ENCODE measurements at places on chromosomes 16 and 17. TPM values are rescaled to one million over a fixed set of nuclear protein-coding genes. Genes with fewer than 3 reads are reported as not detected.

KRT33B gene
- total RNA-seq = not detected

RRAD gene
- 2.2 TPM for total RNA-seq

CD300E gene
- not detected for total RNA-seq

ZSCAN10 gene
- not detected for total RNA-seq

CCL4 gene
- total RNA-seq = not detected

HEATR9 gene
- total RNA-seq = not detected

- no peak for DNase-seq
- H3K4me3 ChIP-seq = no peak overlapping the region
- no peak overlapping the region for H3K27ac ChIP-seq
- no peaks in the 10 kb centered on the region for H3K4me1 ChIP-seq
- H3K27me3 ChIP-seq = no peaks in the 10 kb centered on the region
These were observed 111.9 kb downstream of the SOCS1 start for GRCh38 chr16:11144122-11144521.

DNA sequence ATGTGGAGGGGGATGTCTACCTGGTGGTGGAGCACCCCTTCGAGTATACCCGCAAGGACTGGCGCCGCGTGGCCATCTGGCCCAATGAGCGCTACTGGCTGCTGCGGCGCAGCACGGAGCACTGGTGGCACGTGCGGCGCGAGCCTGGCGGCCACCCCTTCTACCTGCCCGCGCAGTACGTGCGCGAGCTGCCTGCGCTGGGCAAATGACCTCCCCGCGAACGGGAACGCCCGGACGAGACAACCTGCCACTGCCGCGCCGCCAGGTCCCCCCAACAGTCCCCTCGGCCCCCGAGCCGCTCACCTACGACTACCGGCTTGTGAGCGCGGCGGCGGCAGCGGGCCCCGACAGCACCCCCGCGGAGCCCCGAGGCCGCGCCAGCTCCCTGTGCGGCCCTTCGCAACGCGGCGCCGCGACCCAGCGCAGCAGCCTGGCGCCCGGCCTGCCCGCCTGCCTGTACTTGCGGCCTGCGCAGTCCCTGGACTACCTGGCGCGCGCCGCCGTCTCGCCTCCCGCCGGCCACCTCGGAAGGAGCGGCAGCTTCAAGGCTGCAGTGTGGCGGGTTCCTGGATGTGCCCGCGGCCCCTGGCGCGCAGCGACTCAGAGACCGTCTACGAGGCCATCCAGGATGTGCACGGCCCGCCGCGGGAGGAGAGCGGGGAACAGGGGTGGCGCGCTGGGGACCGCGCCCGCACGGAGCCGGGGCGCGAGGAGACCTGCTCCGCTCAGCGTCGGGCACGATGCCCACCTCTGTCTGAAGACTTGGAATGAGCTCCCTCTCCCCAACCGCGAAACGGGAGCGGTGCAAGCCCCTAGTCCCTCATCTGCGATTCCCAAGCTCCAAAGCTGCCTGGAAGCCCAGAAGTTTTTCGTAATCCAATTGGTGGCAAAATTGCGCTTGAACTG, 48.7 kb upstream of the AMZ2 start:
- peaks cover 57% of the 10 kb centered on the region for H3K27me3 ChIP-seq
- peaks cover 8% of the 10 kb centered on the region for H3K4me1 ChIP-seq
- H3K4me3 ChIP-seq = peak overlapping the region; percentile 40
- peak; percentile 28 for DNase-seq

DNA sequence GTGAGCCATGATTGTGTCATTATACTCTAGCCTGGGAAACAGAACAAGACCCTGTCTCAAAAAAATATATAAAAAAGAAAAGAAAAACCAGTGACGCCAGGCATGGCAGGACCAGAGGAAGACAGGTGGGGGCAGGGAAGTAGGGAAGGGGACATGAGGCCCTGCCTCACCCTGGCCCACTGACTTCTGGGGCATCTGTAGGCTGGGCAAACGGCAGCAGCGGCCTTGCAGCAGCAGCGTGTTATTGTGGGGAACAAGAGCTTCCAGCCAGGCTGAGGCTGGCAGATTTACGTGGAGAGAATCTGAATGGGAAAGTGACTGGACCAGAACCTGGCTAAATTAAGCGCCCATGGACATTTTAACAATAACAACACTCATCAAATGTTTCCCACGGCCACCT, 19.4 kb downstream of the CMTM4 start:
- H3K27me3 ChIP-seq = no peaks in the 10 kb centered on the region
- H3K36me3 ChIP-seq = peaks cover 13% of the 10 kb centered on the region
- H3K27ac ChIP-seq = no peak overlapping the region
- peaks cover 21% of the 10 kb centered on the region for H3K4me1 ChIP-seq

GRCh38 chr16:58815181-58815888, 81.2 kb upstream of the GOT2 start:
- H3K4me3 ChIP-seq = no peak overlapping the region
- H3K27ac ChIP-seq = no peak overlapping the region
- no peaks in the 10 kb centered on the region for H3K36me3 ChIP-seq
- DNase-seq = no peak
- no peaks in the 10 kb centered on the region for H3K4me1 ChIP-seq

- H3K36me3 ChIP-seq = peaks cover 41% of the 10 kb centered on the region
- peaks cover 7% of the 10 kb centered on the region for H3K27me3 ChIP-seq
- H3K27ac ChIP-seq = no peak overlapping the region
- no peak overlapping the region for H3K4me3 ChIP-seq
These were observed 3.1 kb upstream of the BAIAP2 start for GRCh38 chr17:81031566-81032550.

DNA sequence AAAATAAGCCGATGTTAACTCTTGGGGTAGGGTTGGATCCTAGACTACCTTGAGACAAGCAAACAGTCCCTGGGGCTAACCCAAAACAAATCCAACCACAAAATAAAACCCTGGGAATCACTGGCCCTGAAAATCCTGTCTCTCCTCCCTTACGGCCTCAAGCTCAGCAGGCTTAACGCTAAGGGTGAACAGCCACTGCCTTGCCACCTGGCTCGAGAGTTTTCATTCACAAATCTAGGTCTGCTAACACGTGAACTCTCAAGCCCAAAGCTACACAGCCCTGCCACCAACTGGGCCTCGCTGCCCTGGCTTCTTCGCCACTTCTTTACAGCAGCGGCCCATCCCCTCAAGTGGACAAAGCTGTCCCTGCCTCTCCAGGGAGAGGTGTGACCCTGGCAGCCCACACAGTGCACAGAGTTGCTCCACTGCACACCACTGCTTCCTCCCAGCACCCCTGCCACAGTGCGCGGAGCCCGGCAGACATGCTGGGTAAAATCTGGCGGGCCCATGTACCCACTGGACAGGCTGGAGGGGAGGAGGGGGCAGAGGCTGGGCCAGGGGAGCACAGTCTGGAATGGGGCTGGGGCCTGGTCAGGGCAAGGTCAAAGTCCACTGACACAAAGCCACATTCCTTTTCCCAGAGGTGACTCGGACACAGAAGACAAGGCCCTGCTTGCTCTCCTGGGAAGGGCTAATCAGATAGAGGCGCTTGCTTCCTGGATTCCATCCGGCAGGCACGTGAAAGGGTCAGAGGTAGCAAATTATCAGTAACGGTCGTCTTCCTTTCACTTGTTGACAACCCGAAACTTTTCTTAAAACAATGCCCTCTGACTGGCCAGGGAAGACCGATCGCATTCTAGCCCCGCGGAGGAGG, 996 bp downstream of the PCYT2 start:
- no peak overlapping the region for H3K27ac ChIP-seq
- H3K27me3 ChIP-seq = no peaks in the 10 kb centered on the region
- H3K4me3 ChIP-seq = peak overlapping the region; percentile 78
- peaks cover 58% of the 10 kb centered on the region for H3K36me3 ChIP-seq
- DNase-seq = no peak

DNA sequence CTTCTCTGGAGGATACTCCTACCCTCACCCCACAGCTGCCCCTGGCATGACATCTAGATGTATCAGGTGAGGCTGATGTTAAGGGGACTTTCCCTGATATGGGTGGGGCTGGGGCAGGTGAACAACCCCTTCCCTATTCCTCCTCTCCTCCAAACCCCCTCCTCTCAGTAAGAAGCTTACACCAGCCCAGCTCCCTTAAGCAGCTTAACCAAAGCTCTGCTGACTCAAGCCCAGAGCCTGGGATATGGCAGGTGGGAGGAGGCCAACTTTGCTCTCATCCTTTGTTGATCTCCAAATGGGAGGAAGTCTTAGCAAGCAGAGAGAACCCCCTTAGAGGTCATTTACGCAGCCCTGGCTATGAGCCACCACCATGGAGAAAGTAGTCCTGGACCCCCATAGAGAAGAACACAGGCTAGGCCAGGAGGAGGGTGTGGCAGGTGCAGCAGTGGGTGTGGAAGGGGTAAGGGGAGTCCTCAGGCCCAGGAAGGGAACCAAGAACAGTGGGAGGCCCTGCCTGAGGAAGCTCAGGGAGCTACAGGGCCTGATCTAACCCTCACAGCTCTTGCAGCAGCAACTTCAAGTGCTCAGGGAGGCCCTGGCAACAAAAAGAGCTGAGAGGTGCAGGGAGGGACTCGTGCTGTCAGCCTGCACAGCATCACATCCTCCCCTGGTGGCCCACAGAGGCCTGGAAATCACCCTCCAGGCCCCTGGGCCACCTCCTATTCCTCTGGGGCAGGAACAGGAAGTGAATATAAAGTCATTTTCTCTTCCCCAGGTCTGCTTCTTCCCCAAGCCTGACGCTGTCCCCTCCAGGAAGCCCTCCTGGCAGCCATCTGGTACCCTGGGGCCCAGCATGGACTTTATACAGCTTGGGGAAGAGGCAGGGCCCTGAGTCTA, 2.9 kb downstream of the UNC119 start:
- no peak for DNase-seq
- H3K4me3 ChIP-seq = no peak overlapping the region
- no peak overlapping the region for H3K27ac ChIP-seq
- H3K4me1 ChIP-seq = peaks cover 12% of the 10 kb centered on the region

DNA sequence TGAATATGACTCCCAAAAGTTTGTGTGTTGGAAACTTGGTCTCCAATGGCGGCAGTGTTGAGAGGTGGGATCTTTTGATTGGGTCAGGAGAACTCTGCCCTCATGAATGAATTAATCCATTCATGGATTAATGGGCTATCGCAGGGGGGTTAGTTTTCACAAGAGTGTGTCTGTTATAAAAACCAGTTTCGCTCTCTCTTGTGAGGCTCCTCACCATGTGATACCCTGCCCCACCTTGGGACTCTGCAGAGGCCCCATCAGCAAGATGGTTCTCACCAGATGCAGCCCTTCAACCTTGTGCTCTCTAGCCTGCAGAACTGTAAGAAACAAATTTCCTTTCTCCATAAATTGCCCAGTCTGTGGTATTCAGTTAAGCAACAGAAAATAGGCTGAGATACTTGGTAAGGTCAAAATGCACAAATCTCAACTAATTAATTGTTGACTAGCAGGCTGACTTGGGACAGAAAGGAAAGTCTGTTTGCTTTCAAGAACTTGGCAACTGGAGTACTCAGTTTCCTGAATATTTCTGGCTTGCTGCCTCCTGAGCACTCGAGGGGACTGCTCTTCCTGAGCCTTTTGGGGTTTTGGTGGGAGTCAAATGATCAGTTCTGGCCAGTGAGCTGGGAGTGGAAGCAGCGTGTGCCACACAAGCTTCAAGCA, 13.8 kb upstream of the CCL17 start:
- peaks cover 63% of the 10 kb centered on the region for H3K4me1 ChIP-seq
- no peaks in the 10 kb centered on the region for H3K27me3 ChIP-seq
- H3K27ac ChIP-seq = no peak overlapping the region

- no peak overlapping the region for H3K4me3 ChIP-seq
- H3K36me3 ChIP-seq = no peaks in the 10 kb centered on the region
- no peaks in the 10 kb centered on the region for H3K4me1 ChIP-seq
- no peak overlapping the region for H3K27ac ChIP-seq
These were observed 15.4 kb upstream of the TMEM220 start for GRCh38 chr17:10745231-10745630.

DNA sequence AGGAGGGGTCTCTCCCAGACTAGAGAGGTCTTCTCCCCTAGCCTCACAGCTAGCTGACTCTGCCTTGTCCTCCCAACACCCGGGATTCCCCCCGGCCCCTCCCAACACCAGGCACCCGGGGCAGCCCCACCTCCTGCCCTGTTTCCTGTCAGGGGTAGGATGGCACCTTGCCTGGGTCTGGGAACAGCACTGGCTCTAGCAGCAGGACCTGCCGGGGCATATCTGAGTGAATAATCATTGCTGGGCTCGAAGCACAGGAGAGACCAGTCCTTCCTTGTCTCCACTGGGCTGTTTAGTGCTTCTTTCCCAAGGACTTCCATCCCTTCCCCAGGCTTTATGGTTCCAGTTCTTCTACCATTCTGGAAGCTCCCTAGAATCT, 25.7 kb downstream of the MINK1 start:
- peak overlapping the region; percentile 30 for H3K27ac ChIP-seq
- H3K36me3 ChIP-seq = peaks cover 19% of the 10 kb centered on the region
- H3K27me3 ChIP-seq = no peaks in the 10 kb centered on the region
- DNase-seq = peak; percentile 49
- H3K4me1 ChIP-seq = peaks cover 28% of the 10 kb centered on the region

GRCh38 chr17:61452301-61453290, at the start of gene TBX4:
Gene TBX4, plus strand, starts transcription at chr17:61452422. Its CDS starts 4,069 bp downstream, at chr17:61456491.
- peaks cover 31% of the 10 kb centered on the region for H3K27me3 ChIP-seq
- H3K36me3 ChIP-seq = no peaks in the 10 kb centered on the region
- H3K4me3 ChIP-seq = peak within 1 kb of the TSS; percentile 61
- no peaks in the 10 kb centered on the region for H3K4me1 ChIP-seq
- DNase-seq = no peak

DNA sequence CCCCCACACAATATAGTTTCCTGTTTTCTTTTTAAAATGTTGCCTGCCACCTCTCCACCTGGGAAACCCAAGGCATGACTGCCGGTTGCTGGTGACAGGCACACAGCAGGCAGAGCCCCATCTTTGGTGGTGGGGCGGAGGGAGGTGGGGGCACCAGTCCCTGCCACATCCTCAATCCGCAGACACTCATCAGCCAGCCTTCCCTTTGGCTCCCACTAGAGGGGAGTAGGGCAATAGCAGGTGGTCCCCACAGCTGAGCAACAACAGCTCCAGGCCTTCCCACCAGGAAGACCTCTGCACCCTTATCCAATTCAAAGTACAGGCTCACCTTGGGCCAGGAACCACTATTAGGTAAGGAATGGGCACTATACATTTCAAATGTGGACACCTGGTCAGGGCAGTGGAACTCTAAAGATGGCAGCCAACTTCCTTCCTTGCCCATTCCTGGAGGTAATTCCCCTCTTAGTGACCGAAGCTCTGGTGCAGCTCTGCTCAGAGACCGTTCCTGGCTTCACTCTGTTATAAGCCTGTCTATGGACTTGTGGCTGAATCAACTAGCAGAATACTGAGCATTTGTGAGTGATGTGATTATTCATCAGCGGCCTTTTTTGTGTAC, 13.9 kb downstream of the RECQL5 start:
- H3K27ac ChIP-seq = no peak overlapping the region
- no peaks in the 10 kb centered on the region for H3K4me1 ChIP-seq
- H3K4me3 ChIP-seq = no peak overlapping the region
- no peaks in the 10 kb centered on the region for H3K27me3 ChIP-seq

DNA sequence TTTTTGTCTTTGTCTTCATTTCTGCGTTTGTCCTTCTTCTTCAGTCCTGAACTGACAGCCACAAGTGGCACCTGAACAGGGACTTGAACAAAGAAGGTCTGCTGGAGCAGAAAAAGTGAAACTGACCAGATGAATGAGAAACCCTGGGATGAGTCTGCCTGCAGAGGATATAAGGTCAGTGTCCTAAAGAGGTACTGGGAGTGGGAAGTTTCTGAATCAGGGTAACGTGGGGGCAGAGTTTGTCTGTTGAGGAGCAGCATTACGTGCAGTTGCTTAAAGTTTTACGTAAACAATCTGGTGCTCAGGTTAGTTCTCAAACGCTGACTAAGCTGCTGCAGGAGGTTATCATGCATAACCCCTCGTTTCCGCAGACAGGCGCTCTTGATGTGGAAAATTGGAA, 2057.6 kb downstream of the TP53TG3F start:
- H3K4me1 ChIP-seq = no peaks in the 10 kb centered on the region
- no peaks in the 10 kb centered on the region for H3K36me3 ChIP-seq
- H3K27ac ChIP-seq = no peak overlapping the region
- H3K4me3 ChIP-seq = no peak overlapping the region
- DNase-seq = no peak

Measured in Calu3 (cell line).